ELR (cell line): ENCODE measurements at places on chromosomes 4 and X.

GRCh38 chrX:149938427-149938880, at the start of gene EOLA2:
TSS of gene EOLA2 (minus strand) at chrX:149938491. CDS start at chrX:149933874, 4,617 bp downstream.
- DNase-seq = peak; percentile 97

DNA sequence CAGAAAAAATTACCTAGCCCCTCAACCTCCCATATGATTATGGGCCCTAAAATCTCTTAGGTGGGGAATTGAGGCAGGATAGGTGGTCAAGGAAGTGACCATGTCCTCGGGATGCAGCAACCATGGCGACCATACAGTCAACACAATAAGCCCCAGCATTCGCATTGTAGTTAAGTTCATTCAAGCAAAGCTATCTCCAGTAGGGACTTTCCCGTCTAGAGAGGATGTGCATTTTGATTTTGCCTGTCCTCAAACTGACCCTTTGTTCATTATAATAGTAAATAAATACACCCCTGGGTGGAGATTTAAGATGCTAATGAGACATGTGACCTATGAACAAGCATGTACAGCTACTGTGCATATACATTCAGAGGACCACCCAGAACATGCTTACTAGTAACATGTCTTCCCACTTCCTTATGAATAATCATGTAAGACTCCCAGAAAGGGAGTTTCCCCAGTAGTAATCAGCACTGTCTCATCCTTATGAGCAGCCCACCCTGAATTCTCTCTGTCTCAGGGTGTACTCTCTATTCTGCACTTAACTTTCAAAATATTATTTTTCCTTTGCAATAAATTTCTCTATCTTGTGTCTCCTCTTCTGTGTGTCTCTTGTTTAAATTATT, 74.3 kb downstream of the NUDT11 start:
- DNase-seq = no peak

DNA sequence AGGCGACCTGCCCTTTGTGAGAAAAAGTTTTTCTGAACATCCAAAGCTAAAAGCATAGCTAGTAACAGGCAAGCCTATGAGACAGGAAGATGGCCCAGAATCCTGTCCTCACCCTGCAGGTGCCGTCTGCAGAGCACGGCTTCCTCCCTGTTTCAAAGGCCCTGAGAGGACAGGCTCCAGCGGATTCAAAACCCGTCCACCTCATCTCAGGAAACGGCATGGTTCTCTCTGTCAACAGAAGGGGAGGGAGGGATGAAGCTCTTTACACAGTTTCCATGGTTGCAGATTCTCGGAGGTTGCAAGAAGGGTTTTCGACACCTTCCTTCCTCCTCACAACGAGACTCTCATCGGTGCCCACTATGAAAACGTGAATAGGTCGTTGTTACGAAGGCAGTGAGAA, 8.3 kb downstream of the PPP2R3B start:
- DNase-seq = no peak

- DNase-seq = no peak
Observed at GRCh38 chr4:159291176-159291575, 188.3 kb downstream of the RAPGEF2 start.

GRCh38 chrX:114047558-114047957, 536.3 kb upstream of the HTR2C start:
- no peak for DNase-seq

- DNase-seq = no peak
Observed at GRCh38 chr4:5030221-5030620, 11.0 kb upstream of the CYTL1 start.

- DNase-seq = no peak
Observed at GRCh38 chr4:635851-636627, 10.7 kb downstream of the PDE6B start.

GRCh38 chr4:38769857-38770256, 12.9 kb downstream of the TLR10 start:
- DNase-seq = no peak

GRCh38 chrX:19057856-19058255, 64.4 kb downstream of the ADGRG2 start:
- DNase-seq = no peak

DNA sequence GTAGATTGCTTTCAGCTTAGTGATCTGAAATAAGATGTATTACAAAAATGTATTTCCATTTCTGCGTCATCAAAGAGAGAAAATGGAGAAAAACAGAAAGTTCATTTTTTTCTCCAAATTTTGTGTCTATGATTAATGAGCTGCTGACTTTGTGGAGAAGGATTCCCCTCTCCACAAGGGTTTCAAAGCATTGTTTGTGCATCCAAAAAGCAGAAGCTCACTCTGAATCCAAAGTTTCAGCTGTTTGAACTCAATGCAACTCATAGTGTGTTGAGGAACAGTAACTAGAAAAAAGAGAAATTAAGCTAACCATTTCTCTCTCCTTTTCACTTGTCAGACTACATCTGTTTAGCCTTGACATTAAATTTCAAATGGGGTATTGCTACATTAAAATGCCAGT, 62.9 kb upstream of the SLC7A11 start:
- no peak for DNase-seq

DNA sequence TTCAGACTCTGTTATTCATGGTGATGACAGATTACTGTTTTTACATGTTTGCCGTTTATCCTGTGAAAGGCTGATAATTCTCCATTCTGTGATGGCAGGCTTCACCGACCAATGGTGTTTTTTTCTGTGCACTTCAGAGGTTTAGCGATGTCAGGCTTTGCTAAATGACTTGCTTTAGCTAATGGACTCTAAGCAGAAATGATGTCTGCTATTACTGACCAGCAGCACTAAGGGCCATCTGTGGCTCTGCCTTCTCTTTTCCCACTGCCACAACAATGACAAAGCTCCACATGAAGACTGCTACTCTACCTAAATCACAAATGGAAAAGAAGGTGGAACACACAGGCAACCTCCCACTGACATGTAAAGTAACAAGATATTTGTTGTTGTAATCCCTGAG, 68.4 kb upstream of the ALB start:
- no peak for DNase-seq

DNA sequence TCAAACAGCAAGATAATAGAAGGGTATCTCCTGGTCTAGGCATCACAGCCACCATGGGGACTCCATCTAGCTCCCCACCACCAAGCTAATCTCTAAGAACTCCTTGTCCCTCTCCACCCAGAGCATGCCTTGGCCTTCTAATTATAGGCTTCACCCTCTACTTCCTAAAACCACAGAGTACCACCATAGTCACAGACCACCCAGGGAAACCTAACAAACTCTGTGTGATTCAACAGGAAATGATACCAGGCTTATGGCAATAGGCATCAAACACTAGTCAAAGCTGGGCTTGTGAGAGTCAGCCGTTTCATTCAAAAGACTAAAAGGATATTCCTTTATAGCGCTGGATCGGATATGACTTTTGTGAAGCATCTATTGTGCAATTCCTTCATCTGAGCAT, 91.5 kb upstream of the NALF2 start:
- DNase-seq = no peak

GRCh38 chrX:11472381-11472780, 179.2 kb downstream of the AMELX start:
- DNase-seq = no peak

- DNase-seq = no peak
Observed at GRCh38 chrX:146056511-146057081, 239.0 kb downstream of the SLITRK2 start.

DNA sequence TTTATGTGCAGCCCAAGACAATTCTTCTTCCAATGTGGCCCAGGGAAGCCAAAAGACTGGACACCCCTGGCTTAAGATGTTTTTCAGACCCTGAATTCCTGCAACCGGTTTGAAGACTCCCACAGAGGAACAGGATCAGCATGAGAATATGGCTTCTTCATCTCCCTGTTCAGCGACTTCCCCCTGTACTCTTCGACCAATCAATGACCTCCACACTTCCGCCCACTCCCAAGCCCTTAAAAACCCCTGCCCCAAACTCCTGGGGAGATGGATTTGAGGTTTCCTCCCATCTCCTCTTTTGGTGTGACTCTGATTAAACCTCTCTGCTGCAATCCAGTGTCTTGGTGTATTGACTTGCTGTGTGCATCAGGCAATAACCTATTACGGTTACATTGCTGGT, 344.4 kb downstream of the NR3C2 start:
- DNase-seq = no peak

DNA sequence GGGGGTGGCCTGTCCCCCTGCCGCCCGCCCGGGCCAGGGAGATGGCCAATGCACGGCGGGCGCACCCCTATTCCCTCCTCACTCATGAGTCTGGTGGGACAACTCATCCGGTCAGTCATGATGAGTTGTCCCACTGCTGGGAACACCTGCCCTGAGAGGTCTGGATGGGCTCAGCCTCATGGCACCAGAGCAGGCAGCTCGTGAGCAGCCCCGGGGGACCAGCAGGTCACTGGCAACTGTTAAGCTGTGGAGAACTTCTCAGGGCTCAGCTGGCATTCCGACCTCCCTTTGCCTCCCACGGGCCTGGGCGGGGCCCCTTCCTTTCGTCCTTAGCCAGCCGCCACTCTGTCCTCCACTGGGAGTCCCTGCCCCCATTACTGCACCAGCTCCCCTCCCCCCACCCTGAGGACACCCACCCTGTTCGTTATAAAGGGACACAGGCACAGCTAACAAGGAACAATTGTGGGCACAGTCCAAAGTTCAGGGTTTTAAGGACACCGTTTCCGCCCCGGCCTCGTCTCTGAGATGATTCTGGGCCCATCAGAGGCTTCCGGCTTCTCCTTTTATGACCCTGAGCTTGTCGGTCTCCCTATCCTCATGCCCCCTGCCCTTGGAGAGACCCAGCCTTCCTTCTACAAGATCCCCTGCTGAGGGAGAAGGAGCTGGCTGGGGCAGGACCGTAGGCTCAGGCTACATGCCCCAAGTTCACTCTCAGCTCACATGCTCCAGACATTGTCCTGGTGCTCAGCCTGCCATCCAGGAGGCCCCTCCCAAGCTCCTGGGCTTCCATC, 14.6 kb upstream of the KIAA0232 start:
- no peak for DNase-seq

- DNase-seq = no peak
Observed at GRCh38 chr4:163901319-163901718, 406.8 kb downstream of the TMA16 start.

- peak; percentile 43 for DNase-seq
Observed at GRCh38 chr4:126405369-126405982, 1090.7 kb downstream of the FAT4 start.

- DNase-seq = no peak
Observed at GRCh38 chr4:3472411-3473141, 9.5 kb downstream of the DOK7 start.

DNA sequence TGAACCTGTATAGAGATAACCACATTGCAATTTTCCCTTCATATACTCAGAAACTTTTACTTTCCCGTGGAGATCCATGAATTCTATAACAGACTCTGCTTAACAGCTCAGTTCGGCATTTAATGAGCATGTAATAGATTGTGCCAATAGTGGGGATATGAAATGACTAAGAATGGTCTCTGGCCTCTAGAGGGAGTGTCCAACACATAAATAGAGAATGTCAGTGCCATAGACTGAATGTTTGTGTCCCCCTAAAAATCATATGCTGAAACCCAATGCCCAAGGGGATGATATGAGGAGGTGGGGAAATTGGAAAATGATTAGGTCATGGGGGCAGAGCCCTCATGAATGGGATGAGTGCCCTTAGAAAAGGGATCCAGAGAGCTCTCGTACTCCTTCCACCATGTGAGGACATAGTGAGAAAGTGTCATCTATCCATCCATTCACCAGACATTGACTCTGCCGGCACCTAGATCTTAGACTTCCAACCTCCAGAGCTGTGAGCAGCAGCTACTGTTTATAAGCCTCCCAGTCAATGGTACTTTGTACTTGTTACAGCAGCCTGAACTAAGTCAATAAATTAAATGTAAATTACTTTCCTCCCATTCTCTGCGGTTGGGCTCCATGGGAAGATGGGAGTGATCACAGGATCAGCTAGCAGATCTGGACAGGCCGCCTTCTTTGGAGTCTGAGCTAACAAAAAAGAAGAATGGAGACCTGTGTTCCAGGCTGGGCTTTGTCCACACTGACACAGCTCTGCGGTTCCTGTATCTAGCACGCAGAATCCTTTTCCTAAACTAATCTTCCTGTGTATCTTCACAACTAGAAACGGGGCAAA, 28.1 kb upstream of the HPSE start:
- peak; percentile 57 for DNase-seq

GRCh38 chrX:105816517-105816916, 5.8 kb upstream of the NRK start:
- DNase-seq = no peak

- no peak for DNase-seq
Observed at GRCh38 chr4:140094438-140095420, 59.3 kb downstream of the MAML3 start.

GRCh38 chrX:102517326-102517725, 787 bp upstream of the TMSB15A start:
- DNase-seq = peak; percentile 34

- no peak for DNase-seq
Observed at GRCh38 chr4:81455897-81456296, 15.8 kb downstream of the RASGEF1B start.

DNA sequence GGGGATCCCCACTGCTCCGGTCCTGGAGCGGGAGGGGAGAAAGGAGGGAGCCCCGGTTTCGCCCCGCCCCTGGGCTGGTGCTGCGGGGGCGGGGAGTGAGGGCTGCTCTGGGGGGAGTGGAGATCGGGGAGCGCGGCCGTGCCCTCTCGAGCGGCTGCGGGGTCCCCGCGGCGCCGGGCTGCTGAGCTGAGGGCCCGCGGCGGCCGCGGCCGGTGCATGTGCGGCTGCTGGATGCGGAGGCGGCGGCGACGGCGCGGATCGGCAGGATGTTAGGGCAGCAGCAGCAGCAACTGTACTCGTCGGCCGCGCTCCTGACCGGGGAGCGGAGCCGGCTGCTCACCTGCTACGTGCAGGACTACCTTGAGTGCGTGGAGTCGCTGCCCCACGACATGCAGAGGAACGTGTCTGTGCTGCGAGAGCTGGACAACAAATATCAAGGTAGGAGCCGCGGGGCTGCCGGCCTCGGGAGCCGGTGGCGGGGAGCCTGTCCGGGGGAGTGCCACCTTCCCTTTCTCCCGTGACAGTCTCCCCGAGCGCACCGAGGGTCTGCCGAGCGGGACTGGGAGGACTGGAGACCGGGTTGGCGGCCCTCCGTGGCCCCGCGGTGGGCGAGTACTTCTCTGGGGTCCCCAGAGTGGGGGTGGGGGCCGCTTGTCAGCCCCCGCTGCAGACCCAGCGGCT, at the start of gene ING2:
TSS of gene ING2 (plus strand) at position 129 of the 681 bp plus-strand sequence. CDS start at position 267, 138 bp downstream.
- peak; percentile 81 for DNase-seq

DNA sequence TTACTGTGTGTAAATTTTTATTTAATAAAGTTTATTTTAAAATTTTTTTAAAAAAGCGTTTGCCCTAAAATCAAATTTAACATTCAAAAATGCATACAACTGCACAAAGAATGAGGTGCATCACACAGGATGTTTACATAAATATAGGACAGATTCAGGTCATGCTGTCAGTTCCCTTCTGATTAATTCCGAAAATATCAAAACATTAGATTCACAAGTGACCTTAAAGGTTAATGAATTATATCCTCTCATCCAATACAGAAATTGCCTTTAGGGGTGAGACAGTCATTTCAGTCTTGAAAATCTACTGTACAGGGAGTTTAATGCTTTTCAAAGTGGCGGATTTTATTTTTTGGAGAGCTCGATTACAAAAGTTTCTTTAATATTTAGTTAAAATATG, 208.7 kb upstream of the FTHL17 start:
- peak; percentile 49 for DNase-seq

DNA sequence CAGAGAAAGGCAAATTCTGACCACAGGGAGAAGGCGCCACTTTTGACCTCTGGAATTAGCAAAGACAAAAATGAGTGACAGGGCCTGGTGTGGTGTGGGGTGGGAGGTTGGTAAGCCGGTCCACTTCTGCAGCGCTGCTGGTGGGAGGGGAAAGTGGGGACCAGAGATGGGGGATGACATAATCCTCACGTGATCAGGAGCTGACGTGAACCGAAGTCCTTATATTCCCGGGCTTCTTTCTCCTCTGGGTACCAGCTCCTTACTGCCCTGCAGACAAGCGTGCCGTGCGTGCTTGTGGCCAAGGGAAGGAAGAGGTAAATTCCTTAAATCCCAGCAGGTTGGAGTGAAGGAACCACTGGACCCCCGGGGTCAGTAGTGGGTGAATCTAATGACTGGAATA, at the start of gene TCEAL7:
TSS of gene TCEAL7 (plus strand) at position 249 of the 400 bp plus-strand sequence. CDS start 1,165 bp downstream, outside the sequence.
- DNase-seq = peak; percentile 65
